Testis (tissue), 5 donors: ENCODE measurements at places on chromosomes 2 and 18. TPM values are rescaled to one million over a fixed set of nuclear protein-coding genes. Genes with fewer than 3 reads are reported as not detected.

DNA sequence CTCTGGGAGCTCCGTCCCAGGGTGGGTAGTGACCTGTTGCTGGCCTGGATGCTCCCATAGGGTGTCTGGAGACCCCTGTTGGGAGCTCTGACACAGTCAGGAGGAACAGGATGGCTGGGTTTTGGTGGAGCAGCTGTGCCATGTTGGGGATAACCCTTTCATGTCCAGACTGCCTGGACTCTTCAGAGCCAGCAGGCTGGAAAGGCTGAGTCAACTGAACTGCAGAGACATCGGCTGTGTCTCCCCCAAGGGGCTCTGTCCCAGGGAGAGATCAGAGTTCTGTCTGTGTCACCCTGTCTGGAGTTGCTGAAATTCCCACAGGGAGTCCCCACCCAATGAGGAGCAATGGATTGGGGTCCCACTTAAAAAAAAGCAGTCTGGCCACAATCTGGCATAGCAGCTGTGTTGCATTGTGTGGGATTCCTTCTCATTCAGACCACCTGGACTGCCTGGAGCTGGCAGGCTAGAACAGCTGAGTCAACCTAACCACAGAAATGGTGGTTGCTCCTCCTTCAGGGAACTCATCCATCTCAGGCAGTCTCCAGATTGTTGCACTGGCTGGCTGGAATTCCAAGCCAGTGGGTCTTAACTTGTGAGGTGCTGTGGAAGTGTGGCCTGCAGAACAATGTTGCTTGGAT lies 37.2 kb downstream of the AGPS start:
- H3K4me1 ChIP-seq, result no peaks in the 10 kb centered on the region
- H3K27ac ChIP-seq, result no peak overlapping the region
- H3K36me3 ChIP-seq, result no peaks in the 10 kb centered on the region
- DNase-seq, result no peak

DNA sequence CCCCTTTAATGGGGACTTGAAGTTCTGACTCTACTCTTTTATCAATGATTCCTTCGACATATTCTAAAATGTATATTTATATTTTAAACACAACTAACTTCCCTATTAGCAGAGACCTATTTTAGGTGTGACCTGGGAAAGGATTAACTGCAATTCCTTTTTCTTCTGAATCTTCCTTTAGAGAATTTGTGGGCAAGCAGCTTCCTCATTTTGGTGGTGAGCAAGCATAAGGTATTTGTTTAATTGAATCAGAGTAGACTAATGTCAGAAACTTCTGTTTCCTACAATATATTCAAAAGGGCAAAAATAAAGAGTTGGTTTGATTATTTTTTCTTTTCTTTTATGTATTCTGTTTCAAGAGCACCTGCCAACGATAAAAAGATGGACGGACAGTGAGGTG lies 237.0 kb downstream of the IKZF2 start:
- no peaks in the 10 kb centered on the region for H3K36me3 ChIP-seq
- no peak overlapping the region for H3K4me3 ChIP-seq
- H3K4me1 ChIP-seq, result peaks cover 4% of the 10 kb centered on the region
- DNase-seq, result no peak
- no peaks in the 10 kb centered on the region for H3K27me3 ChIP-seq

GRCh38 chr18:48913201-48913600 lies 37.6 kb downstream of the SMAD7 start:
- no peak overlapping the region for H3K4me3 ChIP-seq
- DNase-seq, result no peak
- H3K4me1 ChIP-seq, result no peaks in the 10 kb centered on the region
- H3K36me3 ChIP-seq, result no peaks in the 10 kb centered on the region
- H3K27ac ChIP-seq, result no peak overlapping the region

CFAP65 gene
- 15.5 TPM for total RNA-seq

GRCh38 chr2:25614711-25615110 lies 58.7 kb downstream of the DTNB start:
- peaks cover 13% of the 10 kb centered on the region for H3K4me1 ChIP-seq
- no peak overlapping the region for H3K27ac ChIP-seq
- DNase-seq, result no peak
- no peak overlapping the region for H3K4me3 ChIP-seq
- no peaks in the 10 kb centered on the region for H3K27me3 ChIP-seq

DNA sequence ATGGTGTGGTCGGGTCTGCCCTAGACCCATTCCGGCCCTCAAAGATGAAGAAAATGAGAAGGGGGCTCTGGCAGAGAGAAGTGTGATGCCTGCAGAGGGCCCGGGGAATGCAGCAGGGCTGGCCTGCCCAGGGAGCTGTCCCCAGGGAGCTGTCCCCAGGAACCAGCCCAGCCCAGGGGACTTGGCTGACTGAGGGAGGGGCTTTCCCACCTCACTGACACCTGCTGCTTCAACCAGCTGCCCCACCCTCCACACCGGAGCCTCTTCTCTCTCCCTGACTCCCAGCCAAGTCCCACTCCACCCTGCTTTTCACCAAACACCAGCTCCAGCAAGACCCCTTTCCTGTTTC lies 111.2 kb downstream of the STPG4 start:
- no peak for DNase-seq
- no peaks in the 10 kb centered on the region for H3K27me3 ChIP-seq
- no peak overlapping the region for H3K4me3 ChIP-seq
- H3K4me1 ChIP-seq, result peaks cover 44% of the 10 kb centered on the region
- H3K36me3 ChIP-seq, result no peaks in the 10 kb centered on the region

DNA sequence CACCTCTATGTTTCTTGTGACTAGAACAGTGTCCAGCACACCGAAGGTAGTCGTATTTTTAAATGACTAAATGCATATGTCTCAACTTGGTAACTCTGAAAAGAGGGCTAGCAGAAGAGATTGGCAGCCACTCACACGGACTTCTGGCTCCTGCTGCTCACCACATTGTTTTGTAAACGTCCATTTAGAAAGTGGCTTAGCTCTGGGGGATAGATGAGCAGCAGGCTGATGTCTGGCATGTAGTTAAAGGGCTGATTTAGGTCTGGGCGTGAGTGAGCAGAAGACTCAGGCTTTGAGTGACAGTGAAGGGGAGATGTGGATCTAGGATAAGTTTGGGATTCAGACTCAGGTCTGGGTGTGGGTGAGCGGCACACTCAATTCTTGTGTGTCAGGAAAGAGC lies 372.9 kb upstream of the HS6ST1 start:
- no peaks in the 10 kb centered on the region for H3K27me3 ChIP-seq
- no peaks in the 10 kb centered on the region for H3K36me3 ChIP-seq
- no peak overlapping the region for H3K4me3 ChIP-seq

DNA sequence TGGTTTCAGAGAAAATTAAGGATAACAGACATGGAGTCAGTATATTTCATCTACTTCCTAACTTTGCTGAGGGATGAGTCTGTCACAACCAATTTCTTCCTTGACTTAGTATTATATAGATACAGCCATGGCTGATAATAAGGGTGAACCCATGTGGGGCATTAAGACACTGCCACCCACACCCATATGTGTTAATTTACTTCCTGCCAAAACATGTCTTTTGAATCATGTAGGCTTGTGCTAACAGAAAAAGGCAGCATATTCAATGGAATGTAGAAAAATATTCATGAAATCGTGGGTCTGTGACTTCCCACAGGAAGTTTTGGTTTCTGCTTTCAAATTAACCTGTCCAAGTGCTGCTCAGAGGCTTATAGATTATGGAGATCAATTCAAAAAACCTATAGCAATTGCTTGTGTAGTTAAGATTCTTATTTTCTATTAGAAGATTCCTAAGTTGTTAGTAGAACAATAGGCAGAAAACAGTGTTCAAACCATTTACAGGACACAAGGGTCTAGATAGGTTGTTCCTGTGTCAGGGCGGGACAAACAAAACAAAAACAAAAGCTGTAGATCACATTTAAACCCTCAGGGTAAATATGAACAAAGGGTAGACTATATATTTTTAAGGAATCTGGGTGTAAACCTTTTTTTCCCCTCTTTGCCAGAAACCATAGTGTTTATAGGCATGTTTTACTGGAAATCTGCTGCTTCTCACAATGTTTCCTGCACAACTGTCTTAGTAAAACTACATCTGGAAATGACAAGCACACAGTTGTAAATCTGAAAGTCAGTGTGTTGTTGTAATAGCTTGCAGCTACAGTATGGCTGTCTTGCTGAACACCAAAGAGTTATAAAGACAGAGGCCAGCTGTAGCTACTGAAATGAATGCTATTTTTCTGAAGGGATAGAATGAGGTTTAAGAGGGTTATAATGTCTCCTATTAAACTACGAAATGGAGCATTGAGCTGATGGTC lies 691.2 kb downstream of the EPHA4 start:
- H3K36me3 ChIP-seq, result no peaks in the 10 kb centered on the region
- H3K27me3 ChIP-seq, result no peaks in the 10 kb centered on the region
- H3K4me3 ChIP-seq, result no peak overlapping the region
- H3K4me1 ChIP-seq, result no peaks in the 10 kb centered on the region
- DNase-seq, result no peak
- no peak overlapping the region for H3K27ac ChIP-seq

GRCh38 chr2:100757621-100758394 lies 62.1 kb upstream of the NPAS2 start:
- H3K4me1 ChIP-seq, result no peaks in the 10 kb centered on the region
- H3K36me3 ChIP-seq, result no peaks in the 10 kb centered on the region
- DNase-seq, result no peak
- no peak overlapping the region for H3K27ac ChIP-seq
- H3K27me3 ChIP-seq, result no peaks in the 10 kb centered on the region

- H3K36me3 ChIP-seq, result no peaks in the 10 kb centered on the region
- H3K4me3 ChIP-seq, result no peak overlapping the region
- H3K27me3 ChIP-seq, result no peaks in the 10 kb centered on the region
- H3K27ac ChIP-seq, result no peak overlapping the region
- DNase-seq, result no peak
- no peaks in the 10 kb centered on the region for H3K4me1 ChIP-seq
Observed at GRCh38 chr18:10771053-10771709, 245.4 kb downstream of the NAPG start.

CENPA gene
- total RNA-seq, result 5.0 TPM

MAP2 gene
- total RNA-seq, result 30.9 TPM

IMMT gene
- total RNA-seq, result 87.6 TPM

DNA sequence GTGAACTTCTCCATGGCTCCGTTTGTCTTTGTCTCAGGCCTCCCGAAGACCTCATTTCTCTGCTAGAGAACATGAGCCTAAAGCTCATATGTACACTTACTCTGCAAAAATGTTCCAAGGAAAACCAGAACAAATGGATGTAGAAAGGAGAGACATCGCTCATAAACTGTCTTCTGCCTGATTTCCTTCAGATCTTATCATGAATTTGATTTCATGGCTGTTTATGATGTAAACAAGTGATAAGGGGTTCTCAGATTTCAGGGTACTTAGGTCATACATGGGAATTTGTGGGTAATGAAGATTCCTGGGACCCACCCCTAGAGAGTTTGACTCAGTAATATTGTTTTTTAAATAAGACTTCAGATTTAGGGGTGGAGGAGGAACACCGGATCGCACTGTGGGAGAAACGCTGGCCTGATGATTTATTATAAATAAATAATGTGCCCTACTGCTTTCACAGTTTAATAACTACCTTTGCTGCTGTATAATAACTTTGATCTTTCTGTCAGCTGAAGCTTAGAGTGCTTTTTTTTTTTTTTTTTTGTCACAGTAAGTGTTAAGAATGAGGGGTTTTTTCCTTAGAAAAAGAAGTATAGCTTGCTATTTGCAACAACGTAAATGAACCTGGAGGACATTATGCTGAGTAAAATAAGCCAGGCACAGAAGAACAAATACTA lies 14.9 kb downstream of the AOX1 start:
- no peaks in the 10 kb centered on the region for H3K36me3 ChIP-seq
- no peak overlapping the region for H3K4me3 ChIP-seq
- no peak for DNase-seq
- H3K27me3 ChIP-seq, result no peaks in the 10 kb centered on the region
- no peak overlapping the region for H3K27ac ChIP-seq

DNA sequence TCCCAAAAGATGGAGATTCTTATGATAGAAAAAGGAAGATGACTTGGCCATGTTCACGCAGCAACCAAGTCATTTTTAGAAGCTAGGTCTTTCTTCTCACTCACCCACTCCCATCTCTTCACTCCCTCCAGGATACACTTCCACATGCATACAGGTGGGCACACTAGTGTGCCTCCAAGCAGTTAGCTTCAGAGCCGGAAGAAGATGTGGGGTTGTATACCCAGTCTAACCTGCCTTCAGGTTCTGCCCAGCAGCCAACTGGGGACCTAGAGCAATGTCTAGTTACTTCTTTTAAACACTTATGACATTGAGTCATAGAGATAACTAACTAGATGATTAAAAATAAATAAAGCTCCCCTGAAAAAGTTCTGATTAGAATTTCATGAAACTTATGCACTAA lies 21.8 kb upstream of the TANK start:
- H3K27ac ChIP-seq, result no peak overlapping the region
- DNase-seq, result no peak
- H3K4me1 ChIP-seq, result no peaks in the 10 kb centered on the region
- H3K36me3 ChIP-seq, result no peaks in the 10 kb centered on the region
- H3K27me3 ChIP-seq, result no peaks in the 10 kb centered on the region
- H3K4me3 ChIP-seq, result no peak overlapping the region

SPP2 gene
- total RNA-seq, result not detected

- H3K27ac ChIP-seq, result no peak overlapping the region
- no peaks in the 10 kb centered on the region for H3K36me3 ChIP-seq
- peaks cover 5% of the 10 kb centered on the region for H3K4me1 ChIP-seq
- H3K4me3 ChIP-seq, result no peak overlapping the region
Observed at GRCh38 chr2:237280229-237280628, 133.7 kb downstream of the COL6A3 start.

GRCh38 chr2:237244976-237245646 lies 159.4 kb downstream of the COPS8 start:
- no peaks in the 10 kb centered on the region for H3K27me3 ChIP-seq
- H3K27ac ChIP-seq, result no peak overlapping the region
- H3K36me3 ChIP-seq, result no peaks in the 10 kb centered on the region
- H3K4me1 ChIP-seq, result no peaks in the 10 kb centered on the region
- H3K4me3 ChIP-seq, result no peak overlapping the region

WDR12 gene
- 17.2 TPM for total RNA-seq

DNA sequence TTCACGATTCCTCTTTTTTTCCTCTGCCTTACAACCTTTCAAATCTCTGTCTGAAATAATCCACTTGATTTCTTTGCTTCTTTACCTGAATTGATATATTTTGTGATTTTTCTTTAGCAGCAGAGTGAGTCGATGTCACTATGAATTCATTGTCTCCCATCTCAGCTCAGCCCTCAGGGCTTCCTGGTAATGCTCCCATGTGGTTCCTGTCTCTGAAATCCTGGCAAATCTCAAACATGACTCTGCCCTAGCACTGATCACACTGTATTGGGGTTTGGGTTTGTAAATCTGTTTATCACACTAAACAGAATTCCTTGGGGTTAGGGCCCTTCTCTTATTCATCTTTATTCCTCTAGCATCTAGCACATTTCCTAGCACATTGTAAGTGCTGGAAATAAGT lies 43.0 kb upstream of the MSTN start:
- no peak for DNase-seq
- no peak overlapping the region for H3K27ac ChIP-seq
- H3K4me3 ChIP-seq, result no peak overlapping the region
- no peaks in the 10 kb centered on the region for H3K36me3 ChIP-seq
- no peaks in the 10 kb centered on the region for H3K27me3 ChIP-seq
- H3K4me1 ChIP-seq, result no peaks in the 10 kb centered on the region

FBXO36 gene
- total RNA-seq, result 6.8 TPM

GPC1 gene
- total RNA-seq, result 244 TPM
